Upper lobe of left lung (tissue), 6 donors: ENCODE measurements at places on chromosomes 4 and X. TPM values are rescaled to one million over a fixed set of nuclear protein-coding genes. Genes with fewer than 3 reads are reported as not detected.
A peak's percentile ranks its signal among the peaks of the same experiment; 100 is the strongest.

NDUFA1 gene
- total RNA-seq = 32.5 TPM

- peak; percentile 90 for DNase-seq
These were observed 2.9 kb downstream of the MAML3 start for GRCh38 chr4:140150886-140151698.

DNA sequence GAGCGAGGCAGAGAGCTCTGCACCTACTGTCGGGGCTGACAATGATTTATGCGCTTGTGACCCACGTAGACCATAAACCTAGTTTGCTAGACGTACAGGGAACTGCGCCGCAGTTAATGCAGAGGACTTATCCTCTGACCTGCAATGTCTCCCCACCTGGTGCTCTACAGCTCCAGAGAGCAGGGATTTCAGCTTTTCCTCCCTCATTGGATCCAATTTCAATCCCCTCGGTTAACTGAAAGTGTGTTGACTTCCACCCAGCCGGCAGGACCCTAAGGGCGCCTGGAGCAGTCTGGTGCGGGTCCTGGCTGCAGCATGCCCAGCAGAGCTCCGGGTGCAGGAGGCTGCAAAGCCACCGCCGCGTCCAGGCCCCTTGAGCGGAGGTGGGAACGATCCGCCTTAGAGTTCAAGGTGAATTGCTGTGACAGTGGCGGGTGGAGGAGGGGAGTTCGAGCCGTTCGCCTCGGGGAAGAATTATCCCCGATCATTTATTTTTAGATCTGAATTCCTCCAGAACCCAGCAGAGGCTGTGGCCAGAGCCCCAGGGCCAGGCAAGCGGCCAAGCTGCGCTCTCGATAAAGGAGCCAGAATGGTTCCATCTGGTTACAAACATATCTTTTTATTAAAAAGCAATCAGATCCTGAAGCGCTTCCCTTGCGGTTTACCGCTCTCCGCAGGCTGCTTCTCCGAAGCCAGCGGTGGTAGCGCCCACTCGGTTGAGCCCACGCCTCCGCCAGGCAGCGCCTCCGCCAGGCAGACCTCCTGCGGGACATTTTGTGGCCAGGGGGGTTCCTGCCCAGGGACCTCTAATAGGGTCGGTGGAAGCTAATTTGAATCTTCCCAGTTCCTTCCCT, 66.0 kb downstream of the FBXO8 start:
- peak; percentile 74 for DNase-seq

DNA sequence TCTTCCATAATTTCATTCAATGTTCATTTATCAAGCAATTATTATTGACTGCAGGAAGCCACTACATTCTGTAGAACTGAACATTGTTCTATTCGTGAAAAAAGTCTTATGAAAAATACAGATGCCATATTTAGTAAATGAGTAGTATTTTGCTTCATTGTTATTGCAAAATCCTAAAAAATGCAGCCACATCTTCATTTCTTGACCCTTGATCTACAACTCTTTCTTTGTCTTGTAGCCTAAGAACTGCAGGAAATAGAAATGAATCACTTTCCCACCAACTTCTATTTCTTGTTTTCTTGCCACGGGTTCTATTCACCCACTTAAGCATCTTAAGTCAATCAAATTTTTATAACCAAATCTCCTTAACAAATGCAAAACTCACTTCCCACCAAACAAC, 63.3 kb downstream of the KCNIP4 start:
- no peak for DNase-seq

DNA sequence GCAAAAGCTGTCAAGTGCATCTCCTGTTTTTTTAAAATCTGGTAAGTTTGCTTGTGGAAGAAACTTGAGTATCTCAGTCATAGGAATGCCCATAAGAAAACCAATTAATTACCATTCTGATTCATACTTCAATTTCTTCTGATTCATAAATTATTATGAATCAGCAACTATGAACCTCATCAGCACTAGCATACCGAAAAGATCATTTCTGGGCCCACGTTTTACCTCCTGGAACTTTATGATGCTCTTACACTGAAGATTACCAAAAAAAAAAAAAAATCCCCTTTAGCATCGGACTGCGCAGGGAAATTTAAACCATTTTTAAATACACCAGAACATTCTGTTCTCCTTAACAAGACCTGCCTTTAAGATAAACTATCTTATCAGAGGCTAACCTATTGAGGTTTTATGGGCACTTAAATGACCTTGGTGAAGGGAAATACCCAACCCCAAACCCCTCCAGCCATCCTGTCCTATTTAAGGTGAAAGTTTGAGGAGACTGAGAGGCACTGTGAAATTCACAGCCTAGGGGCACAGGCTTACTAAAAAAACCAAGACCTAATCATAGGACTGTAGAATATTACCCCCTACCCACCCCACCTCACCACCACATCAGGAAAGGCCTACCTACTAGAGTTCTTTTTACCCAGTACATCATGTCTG, 38.2 kb upstream of the ABCG2 start:
- no peak for DNase-seq

GRCh38 chr4:24328310-24328709, 256.0 kb downstream of the DHX15 start:
- DNase-seq = no peak

UFSP2 gene
- total RNA-seq = 14.1 TPM

GRCh38 chrX:32443841-32444240, 767.5 kb downstream of the DMD start:
- no peak for DNase-seq
